ENCODE measurements at places on chromosomes 12 and 14. TPM values are rescaled to one million over a fixed set of nuclear protein-coding genes. Genes with fewer than 3 reads are reported as not detected.

DNA sequence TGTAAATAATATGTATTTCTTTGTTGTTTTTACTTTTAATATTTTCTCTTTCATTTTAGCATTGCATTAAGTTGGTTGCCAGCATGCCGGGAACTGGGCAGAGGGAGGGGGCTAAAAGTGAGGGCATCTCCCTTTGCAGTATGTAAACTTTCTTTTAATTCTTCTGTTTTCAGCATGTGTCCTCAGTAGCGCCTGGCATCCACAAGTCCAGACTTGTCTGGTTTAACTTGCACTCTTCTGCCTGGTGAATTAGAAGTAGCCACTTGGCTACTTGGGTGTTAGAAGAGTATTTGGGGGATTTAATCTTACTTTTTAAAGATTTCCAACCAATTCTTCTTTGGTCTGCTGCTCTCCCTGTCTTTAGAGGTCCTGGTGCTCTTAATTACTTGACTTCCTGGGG lies 117.2 kb upstream of the SCAF11 start:
- no peak for DNase-seq

- DNase-seq = peak; percentile 55
These were observed 20.4 kb downstream of the DLK1 start for GRCh38 chr14:100747021-100747586.

- DNase-seq = no peak
These were observed 28.5 kb downstream of the CD9 start for GRCh38 chr12:6228535-6229223.

GPR132 gene
- not detected for total RNA-seq

- DNase-seq = no peak
These were observed 72.4 kb downstream of the RASSF3 start for GRCh38 chr12:64682572-64683277.

DNA sequence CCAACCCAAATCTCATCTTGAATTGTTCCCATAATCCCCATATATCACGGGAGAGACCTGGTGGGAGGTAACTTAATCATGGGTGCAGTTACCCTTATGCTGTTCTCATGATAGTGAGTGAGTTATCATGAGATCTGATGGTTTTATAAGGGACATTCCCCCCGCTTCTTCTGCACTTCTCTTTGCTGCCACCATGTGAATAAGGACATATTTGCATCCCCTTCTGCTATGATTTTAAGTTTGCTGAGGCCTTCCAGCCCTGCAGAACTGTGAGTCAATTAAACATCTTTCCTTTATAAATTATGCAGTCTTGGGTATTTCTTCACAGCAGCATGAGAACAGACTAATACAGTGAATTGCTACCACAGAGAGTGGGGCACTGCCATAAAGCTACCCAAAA lies 179.1 kb downstream of the LRIG3 start:
- no peak for DNase-seq

Measured in HepG2 (cell line).